ENCODE measurements at places on chromosomes 3 and 15.

DNA sequence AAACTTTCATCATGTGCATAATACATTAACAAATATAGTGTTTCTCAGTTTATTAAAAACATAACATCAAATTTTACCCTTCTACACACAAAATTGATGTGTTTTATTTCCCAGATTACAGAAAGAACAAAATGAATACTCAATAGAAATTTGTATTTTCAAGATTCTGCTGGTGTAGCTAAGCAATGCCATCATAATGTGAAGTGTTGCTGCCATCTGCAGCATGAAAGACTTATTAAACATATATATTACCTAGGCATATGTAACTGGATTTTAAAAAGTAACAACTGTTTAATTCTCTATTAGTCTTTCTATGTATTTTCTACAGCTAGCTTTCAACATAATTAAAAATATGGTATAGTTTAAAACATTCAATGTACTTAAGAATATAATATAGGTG, 27.5 kb downstream of the PLSCR5 start:
- DNase-seq, result no peak

GRCh38 chr3:99928771-99929744, 111.4 kb downstream of the CMSS1 start:
- no peak for DNase-seq

GRCh38 chr15:58019503-58020376, 45.8 kb downstream of the ALDH1A2 start:
- DNase-seq, result no peak

DNA sequence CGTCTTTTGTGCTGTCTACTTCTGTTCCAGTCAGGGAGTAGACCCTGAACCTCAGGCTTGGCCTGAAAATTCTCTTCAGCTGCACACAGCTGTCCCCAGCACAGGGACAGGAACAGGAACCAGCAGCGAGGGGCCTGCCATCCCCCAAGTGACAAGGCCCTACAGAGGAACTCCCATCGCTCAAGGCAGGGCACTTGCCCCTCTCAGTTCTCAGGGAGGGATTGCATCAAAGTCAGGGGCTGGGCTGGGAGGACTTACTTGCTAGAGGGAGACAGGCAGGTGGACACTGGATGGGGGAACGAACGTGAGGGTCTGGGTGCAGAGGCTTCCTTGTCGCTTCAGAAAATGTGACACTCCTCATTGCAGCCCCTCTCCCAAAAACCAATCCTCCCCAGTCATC, 163.6 kb downstream of the CHSY1 start:
- DNase-seq, result no peak

GRCh38 chr3:170862618-170863374, 7.2 kb downstream of the RPL22L1 start:
- DNase-seq, result no peak

DNA sequence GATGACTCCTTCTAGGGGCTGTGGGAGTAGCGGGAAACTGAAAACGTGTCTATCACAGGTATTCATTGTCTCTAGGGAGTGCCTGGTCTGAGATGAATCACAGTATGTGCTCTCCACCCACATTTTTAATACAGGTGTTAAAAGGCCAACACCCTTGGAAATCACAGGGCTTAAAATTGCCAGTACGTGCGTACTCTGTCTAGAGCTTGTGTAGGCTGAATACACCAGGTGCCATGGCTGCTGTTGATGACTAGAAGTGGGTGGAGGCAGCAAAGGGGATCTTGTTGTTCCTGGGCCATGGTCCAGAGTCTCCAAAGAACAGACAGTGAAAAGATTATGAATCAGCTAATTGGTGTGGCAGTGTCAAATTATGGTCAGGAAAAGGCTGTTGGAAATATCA, 35.1 kb upstream of the P3H2 start:
- DNase-seq, result no peak

GRCh38 chr15:84009616-84010015, 226.0 kb upstream of the GOLGA6L4 start:
- no peak for DNase-seq
